ENCODE measurements at places on chromosomes 4 and X. TPM values are rescaled to one million over a fixed set of nuclear protein-coding genes. Genes with fewer than 3 reads are reported as not detected.

DNA sequence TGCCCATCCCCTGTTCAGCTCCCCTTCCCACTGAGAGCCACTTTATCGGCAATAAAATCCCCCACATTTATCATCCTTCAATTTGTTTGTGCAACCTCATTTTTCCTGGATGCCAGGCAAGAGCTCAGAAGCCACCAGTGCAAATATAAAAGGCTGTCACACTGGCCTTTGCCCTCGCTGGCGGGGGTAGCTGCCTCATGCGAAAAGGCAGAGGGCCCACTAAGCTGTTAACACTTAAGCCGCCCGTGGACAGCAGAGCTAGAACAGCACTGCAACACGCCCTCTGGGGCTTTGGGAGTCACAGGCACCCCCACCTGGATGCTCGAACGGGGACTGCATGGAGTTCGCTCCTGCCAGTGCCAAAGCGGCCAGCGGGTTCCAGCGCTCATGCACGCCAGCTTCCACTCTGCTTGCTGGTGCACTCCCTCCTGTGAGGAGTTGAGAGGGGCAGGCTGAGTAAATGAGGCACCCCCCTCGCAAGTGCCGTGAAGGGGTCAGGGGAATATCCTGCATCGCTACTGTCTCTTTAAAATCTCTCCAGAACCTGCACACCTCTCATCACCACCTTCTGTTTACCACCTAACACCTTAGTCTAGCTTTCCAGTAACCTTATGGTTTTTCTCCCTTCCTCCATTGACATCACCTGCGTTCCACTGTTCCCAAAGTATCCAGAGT is 99.5 kb downstream of the SORBS2 start:
- no peak for DNase-seq

GRCh38 chrX:139933904-139934303 is 1.1 kb upstream of the ATP11C start:
- DNase-seq = no peak

GRCh38 chr4:180550106-180550505 is 1693.1 kb upstream of the TENM3 start:
- DNase-seq = no peak

The RHOXF2B gene
- not detected for total RNA-seq

The ANXA3 gene
- 0.97 TPM for total RNA-seq

DNA sequence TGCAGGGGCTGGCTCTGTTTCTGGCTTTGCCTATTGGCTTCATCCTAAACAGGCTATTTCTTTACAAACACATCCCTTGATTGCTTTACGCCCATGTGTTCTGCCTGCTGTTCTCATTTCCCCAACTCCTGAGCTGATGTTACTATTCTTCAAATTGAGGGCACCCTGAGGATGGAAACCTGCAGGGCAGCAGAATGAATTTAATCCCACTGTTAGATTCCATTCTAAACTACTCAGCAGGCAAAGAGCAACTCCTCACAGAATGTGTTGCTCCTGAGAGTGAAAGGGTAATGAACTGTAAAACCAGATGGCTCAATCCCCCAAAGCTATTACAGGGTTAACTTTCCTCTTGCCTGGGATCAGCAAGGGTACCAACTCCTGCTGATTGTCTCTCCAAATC is 75.7 kb downstream of the ANKRD50 start:
- no peak for DNase-seq

- no peak for DNase-seq
These were observed 111.0 kb downstream of the DHX15 start for GRCh38 chr4:24473309-24473721.

DNA sequence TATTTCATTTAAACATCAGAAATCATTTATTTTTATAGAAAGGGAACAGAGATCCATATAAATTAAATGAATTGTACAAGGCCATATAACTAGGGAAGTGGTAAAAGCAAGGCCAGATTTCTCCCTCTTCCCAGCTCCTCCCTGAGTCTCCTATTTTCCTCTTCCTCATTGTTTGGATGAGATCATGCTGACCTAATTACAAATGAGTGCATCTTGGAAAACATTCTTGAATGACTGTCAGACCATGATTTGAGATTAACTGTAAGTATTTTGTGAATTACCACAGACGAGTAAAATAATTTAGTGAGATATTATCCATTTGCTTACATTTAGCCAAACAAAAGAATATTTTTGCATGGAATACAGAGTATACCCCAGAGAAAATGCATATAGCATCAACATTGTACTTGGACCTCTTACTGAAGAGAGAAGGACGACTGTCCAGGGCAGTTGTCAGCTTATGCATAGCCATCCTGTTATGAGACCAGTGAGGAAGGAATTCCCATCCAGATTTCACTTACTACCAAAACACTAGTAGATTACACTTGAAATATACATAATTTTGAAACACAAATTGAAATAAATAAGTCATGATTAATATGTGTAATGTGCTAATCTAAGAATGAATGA is 47.3 kb downstream of the SLAIN2 start:
- DNase-seq = no peak

GRCh38 chrX:72254816-72255215 is 16.0 kb upstream of the ERCC6L start:
- DNase-seq = no peak

The LRIT3 gene
- total RNA-seq = 0.13 TPM

DNA sequence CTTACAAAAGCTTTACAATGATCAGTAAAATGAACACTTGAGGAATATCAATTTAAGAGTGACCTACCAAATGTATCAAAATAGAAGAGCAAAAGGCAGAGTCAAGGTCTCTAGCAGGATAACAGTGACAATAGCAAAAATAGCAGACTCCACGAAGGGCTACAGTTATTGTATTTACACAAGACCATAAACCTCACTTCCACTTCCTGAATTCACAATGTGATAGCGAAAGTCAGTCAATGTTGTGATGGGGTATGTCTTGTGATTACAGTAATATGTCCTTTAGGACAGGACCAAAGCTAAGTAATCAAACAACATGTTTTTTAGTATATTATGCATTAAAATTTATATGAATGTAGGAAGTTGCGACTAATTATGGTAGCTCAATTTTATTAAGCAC is 139.6 kb downstream of the IQCM start:
- no peak for DNase-seq

DNA sequence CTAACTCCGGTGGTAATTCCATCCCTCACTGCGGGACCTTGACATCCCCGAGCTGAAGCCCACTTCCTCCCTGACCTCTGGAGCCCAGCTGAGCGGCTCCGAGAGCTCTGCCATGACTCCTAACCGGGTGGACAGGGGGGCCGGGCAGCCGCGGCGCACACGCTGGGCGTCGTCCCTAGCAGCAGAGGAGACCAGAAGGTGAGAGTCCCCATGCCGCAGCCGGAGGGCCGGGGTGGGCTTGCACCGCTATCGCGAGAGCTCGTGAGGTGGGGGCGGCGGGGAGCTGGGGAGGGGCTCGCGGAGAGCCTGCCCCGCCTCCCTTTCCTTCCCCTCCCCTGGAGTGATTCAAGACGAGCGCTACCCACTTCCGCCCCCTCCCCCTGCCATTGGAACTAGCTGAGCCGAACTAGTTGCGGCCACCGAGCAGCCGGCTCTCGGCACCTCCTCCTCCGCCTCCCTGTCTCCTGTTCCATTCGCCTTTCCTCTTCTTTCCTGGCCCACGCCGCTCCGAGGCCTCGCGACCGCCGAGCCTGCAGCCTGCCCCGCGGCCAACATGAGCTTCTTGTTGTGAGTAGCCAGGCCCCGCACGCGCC is at the start of gene MOB1B:
TSS of gene MOB1B (plus strand) at position 386 of the 593 bp plus-strand sequence. CDS start at position 554, 168 bp downstream.
- DNase-seq = peak; percentile 96

- no peak for DNase-seq
These were observed 35.5 kb upstream of the GPC3 start for GRCh38 chrX:134020910-134021309.

DNA sequence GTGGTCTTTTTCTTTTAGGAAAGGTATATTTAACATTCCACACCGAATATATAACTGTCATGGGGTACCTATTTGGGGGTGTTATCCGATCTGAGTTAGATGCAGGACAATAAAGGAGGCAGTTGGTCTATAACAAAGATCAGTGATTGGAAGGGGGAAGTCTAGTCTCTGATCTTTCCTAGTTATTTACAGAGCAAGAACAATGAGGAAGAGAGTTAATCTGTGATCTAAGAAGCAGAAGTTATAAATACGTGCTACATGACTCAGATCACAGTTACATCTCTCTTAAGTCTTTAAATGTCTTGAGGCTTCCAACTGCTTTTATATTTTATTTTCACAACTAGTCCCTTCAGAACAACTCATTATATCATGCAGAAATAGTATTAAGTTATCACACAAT is 33.2 kb upstream of the ARMCX4 start:
- no peak for DNase-seq

The FUNDC2 gene
- 65.1 TPM for total RNA-seq

DNA sequence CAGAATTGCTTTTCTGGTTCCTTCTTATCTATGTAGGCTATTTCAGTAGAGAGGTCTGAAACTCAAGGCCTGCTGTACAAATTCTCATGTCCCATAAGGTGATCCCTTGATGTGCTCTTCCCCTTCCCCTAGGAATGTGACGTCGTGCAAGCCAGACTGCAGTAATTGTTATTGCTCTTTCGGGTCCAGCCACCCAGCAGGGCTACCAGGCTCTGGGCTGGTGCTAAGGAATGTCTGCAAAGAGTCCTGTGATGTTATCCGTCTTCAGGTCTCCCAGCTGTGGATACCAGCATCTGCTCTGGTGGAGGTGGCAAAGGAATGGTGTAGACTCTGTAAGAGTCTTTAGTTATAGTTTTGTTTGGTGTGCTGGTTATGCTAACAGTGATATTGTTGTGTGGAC is 378.7 kb downstream of the C4orf33 start:
- no peak for DNase-seq

The CFAP299 gene
- not detected for total RNA-seq

GRCh38 chr4:39947417-39947816 is 30.3 kb downstream of the PDS5A start:
- DNase-seq = no peak

The NLGN4X gene
- total RNA-seq = not detected

The GLRA2 gene
- total RNA-seq = not detected

DNA sequence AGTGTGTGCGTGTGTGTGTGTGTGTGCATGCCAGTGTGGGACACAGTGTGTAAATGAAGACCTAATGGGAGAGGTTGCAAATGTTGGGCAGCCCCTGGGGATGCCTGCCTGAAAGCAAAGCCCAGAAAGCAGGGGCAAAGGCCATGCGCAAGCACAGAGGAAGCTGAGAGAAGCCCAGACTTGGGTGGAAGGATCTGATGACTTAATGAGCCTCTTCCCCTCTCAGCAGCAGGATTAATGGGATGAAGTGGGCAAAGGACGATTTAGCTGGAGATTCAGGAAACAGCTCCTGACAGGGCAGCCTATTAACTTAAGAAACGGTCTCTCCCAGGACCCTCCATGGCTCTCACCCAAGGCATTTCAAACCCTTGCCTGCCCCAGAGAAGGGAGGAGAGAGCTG is 107.3 kb downstream of the EFNB1 start:
- no peak for DNase-seq

DNA sequence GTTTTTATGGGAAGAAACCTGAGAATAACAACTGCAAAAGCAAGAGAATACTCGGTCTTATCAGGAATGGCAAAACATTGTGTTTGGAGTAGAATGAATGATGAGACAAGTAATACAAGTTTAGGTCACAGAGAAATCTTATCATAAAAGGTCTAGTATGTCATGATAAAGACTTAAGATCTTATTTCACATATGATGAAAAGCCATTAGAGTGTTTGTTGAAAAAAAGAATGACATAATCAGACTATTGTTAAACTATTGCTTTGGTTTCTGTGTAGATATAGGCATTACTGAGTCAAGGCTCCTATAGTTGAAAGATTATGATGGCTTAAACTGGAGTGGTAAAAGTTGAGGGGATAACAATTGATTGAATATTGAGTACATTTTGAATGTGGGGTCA is 603.6 kb downstream of the CCSER1 start:
- DNase-seq = no peak

GRCh38 chrX:153539171-153539978 is 21.9 kb downstream of the ATP2B3 start:
- peak; percentile 91 for DNase-seq

GRCh38 chr4:57499786-57500185 is 389.6 kb upstream of the IGFBP7 start:
- DNase-seq = no peak

DNA sequence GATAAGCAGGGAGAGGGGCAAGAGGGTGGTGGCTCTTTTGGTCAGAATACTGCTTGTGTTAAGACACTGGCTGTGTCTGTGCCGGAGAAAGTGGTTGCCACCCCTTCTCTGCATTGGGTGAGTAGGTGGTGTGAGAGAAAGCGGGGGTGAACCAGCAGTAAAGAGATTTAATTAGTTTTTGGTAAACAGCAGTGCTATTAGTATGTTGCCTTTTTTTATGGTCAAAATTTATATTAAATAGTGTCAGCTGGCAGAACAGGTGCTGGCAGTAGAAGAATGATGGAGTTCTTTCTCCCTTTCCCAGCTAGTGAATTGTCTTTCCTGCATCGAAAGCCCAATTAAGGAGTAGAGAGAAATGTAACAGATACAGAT is 181.6 kb downstream of the LARP7 start:
- no peak for DNase-seq

DNA sequence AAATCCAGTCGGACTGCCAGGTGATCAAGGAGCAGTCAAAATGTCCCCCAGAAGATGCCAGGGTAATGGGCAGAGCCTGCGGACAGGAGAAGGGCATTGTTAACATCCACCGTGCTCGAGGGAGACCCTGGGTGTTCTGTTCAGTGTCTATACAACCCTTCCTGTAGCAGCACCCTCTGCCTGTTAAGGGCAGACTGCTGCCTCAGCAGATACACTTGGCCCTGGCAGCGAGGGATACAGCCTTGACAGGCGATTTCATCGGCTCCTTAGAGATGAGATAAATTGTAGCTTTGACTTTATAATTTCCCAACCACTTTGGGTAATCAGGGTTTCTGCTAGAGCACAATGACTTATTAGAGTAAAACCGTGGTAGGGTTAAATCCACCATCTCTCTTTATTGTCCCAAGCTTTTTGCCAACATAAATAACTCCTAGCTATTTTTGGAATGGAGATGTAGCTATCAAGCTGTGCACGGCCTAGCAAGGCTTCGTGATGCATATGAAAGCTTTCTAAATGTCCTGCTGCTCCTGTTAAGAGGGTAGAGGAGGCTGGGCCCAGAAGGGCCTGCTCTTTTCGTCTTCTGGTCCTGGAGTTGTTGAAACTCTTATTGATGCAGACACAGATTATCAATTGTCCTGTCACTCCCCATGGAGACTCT is 195.9 kb downstream of the CPEB2 start:
- DNase-seq = no peak

The ANOS1 gene
- 0.08 TPM for total RNA-seq

The CLDN34 gene
- total RNA-seq = 0.59 TPM

- DNase-seq = no peak
These were observed 76.6 kb downstream of the SH3KBP1 start for GRCh38 chrX:19810802-19811201.

The HSFX1 gene
- total RNA-seq = 2.1 TPM

GRCh38 chr4:152927737-152928136 is 8.4 kb upstream of the FHDC1 start:
- no peak for DNase-seq

- DNase-seq = no peak
These were observed 331.0 kb upstream of the EMCN start for GRCh38 chr4:100848841-100849240.

GRCh38 chrX:28552322-28552721 is 34.9 kb upstream of the IL1RAPL1 start:
- DNase-seq = no peak
